Non-pigmented ciliary epithelial cell (primary cell): ENCODE measurements at places on chromosomes 5 and 9.

DNA sequence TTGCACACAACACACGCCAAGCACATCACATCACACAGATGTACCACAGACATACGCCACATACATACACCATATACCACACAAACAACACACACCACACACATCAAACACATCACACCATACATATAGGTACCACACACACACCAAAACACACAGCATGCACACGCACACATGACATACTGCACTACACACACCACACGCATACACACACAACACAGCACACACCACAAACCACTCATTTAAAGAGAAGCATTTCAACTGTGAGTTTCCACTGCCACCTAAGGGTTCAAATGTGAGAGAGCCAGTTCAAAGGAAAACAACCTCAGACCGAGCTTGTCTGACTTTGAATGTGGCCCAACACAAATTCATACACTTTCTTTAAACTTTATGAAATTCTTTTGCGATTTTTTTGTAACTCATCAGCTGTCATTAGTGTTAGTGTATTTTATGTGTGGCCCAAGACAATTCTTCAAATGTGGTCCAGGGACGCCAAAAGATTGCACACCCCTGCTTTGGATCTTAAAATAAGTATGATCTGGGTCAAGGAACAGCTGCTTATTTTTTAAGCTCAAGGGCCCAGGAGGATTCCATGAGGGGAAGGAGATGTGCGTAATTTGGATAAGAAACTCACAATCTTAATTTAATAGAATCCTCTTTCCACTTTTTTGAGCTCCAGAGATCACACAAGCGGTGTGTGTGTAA is 494.6 kb downstream of the GADD45G start:
- no peak for DNase-seq

DNA sequence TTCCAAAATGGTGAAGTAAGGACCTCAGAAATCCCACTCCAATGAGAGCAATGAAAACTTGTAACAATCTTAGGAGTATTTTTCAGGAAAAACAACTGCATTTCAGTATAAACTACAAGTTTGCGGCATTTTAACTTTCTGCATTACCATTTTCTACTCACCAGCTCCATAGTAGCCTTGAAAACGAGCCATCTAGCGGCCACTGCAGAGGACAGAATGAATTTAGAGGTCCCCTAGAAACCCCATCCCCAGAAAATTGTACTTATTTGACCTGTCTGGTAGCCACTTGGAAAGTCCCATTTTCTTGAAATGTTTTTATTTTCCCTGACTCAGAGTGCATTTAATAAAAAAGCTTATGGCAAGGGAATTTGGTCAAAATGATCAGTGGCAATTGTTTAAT is 205.4 kb upstream of the ITGA1 start:
- no peak for DNase-seq

- no peak for DNase-seq
Measured at GRCh38 chr9:92734931-92735635, 29.6 kb downstream of the BICD2 start.

- DNase-seq: no peak
Measured at GRCh38 chr9:3099646-3100045, 255.8 kb upstream of the PUM3 start.
